ENCODE measurements at places on chromosomes 13 and 19.

GRCh38 chr13:111411919-111412650, 91.6 kb downstream of the TEX29 start:
- DNase-seq, result no peak

DNA sequence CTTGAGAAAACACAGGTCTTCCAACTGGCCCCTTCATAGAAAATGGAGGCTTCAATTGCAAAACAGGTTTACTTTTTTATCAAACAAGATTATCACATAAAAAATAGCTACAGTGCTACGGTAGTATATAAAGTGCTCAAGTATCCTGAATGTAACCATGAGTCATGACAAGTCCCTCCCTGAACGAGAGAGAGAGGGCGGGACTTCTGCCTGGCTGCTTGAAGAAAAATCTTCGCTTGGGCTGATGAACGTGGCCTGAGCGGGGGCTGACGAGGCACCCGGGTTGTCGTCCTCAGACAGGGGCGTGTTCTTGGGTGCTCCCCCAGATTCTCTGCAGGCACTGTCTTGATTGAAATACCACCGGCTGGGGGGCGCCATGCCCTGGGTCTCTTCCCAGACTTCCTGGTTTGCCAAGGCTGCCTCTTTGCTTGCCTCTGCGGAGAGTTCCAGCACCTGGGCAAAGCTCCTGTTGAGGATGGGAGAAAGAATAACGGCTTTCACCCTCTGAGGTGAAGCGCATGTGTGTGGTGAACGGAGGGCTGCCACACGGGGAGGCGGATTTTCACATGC, 23.2 kb upstream of the CPAMD8 start:
- no peak for DNase-seq

- no peak for DNase-seq
Measured at GRCh38 chr13:74560325-74560724, 426.1 kb upstream of the KLF12 start.

- no peak for DNase-seq
Measured at GRCh38 chr13:75399168-75399878, 82.6 kb downstream of the TBC1D4 start.

DNA sequence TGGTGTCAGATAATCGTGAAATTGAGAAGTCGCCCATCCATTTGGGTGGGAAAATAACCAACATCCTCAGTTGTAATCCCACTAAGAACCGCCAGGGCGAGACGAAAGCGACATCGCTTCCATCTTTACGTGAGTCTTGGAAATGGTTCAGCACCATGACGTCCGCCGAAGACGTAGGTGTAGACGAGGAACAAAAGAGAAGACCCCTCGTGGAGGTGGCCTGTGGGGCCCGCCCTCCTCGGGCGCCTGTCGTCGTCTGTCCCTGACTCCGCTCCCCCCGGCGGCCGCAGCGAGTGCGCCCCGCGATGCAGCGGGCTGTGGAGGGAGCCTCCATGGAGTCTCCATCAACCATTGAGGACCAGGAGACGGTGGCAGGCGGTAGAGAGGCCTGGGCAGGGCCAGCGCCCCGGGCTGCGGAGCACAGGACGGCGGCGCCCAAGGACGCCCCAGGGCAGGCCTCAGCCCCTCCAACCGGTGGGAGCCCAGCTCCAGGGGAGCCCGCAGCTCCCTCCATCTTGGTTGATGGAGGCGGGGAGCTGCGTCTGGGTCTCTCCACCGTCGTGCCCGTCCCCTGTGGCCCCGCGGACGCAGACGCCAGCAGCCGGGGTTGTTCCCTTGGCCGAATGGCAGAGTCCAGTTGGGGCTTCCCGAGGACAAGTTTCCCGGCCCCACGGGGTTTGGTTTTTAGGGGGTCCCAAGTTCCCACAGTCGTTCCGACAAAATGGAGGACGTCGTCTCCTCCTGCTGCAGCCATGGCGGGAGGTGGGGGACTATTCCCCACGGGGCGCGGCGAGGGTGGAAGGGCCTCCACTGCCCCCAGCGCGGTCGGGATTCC, 990 bp upstream of the ZMYM2 start:
- peak; percentile 84 for DNase-seq

- no peak for DNase-seq
Measured at GRCh38 chr19:33904681-33905080, 108.0 kb downstream of the KCTD15 start.

GRCh38 chr19:33552928-33553279, 31.3 kb upstream of the PEPD start:
- DNase-seq, result no peak
